ENCODE measurements at places on chromosomes 6 and 20.

DNA sequence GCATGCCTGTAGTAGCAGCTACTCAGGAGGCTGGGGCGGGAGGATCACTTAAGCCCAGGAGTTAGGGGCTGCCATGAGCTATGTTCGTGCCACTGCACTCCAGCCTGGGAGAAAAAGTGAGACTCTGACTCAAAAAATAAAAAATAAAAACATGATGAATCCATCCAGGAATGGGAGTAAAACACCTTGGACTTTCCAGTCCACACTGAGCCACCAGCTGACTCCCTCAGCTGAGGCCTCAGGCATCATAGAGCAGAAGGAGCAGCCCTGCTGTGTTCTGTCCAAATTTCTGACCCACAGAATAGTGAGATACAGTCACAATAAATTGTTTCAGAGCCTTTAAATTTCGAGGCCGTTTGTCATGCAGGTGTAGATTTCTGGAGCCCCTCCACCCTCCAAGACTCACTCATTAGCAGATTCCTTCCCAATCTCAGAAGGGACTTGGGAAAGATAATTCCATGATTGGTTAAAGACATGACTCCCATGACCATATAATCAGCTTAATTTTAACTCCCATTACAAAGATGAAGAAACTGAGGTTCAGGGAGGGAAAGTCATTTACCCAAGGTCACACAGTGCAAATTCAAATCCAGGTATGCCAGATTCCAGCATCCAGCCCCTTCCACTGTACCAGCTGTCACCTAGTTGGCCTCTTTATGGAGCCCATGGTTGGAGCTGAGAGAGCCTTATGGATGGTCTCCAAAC is 9.0 kb upstream of the MMP9 start:
- DNase-seq = peak; percentile 32

DNA sequence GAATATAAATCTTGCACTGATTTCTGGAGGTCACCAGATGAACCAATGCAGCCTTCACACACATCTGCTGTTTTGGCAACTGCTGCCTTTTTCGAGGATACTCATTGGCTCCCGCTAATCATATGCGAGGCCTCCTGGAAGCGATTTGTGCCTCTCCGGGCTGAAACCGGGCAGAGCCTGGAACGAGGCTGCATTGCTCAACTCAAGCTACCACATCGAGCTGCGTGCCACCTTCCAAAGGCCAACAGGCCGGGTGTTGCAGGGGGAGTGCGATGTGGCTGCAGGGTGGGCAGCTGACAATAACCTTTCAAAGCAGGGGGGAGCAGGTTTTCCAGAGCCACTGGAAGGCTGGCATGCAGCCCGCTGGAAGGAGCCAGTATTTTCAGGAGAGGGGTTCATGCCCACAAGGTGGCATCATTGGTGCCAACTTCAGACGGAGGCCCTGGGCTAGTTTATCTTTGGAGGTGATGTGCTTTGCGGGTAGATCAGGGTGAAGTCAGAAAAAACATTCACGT is 122.6 kb upstream of the IFNGR1 start:
- no peak for DNase-seq

GRCh38 chr20:39181490-39181889 is 219.3 kb downstream of the DHX35 start:
- no peak for DNase-seq

GRCh38 chr20:49448917-49449316 is 33.6 kb downstream of the KCNB1 start:
- no peak for DNase-seq

DNA sequence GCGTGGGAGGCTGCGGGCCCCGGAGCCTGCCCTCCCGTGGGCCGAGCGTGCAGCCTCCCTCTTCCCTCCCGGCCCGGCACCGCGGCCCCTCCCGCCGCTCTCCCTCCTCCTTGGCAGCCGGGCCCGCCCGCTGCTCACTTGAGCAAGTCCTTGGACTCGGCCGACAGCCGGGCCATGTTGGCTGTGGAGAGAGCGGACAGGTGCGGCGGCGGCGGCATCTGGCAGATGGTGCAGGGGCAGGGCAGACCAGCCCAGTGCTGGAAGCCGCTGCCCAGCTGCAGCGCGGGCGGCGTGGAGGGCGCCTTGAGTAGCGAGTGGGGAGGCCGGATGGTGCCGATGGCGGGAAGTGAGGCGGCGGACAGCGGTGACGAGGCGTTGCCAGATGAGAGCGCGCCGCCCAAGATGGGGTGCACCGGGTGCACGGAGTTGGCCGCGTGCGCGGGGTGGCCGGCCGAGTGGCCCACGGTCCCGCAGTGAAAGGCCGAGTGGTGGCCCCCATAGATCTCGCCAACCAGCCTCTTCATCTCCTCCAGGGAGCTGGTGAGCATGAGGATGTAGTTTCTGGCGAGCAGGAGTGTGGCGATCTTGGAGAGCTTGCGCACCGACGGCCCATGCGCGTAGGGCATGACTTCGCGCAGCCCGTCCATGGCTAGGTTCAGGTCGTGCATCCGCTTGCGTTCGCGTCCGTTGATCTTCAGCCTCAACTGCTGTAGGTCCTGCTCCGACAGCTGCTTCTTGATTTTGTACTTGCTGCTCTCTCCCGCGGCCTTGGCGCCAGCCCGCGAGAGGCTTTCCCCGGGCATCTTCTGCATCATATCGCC is 766 bp downstream of the OLIG3 start:
- DNase-seq = no peak

DNA sequence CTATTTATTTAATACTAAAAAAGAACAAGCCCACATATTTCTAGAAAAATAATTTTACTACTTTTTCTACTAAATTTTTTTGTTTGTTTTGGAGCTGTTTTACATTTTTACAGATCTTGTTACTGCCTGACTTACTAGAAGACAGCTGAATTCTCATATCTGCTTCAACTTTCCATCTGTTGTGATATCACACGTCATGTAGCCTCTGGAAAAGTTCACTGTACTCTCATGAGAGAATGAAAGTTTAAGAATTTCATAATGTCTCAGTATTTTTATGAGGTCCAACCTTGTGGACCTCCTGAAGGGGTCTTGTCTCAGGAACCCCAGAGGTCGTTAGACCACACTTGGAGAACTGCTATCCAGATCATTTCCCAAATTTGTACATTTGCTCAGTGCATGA is 81.7 kb upstream of the MTHFD1L start:
- DNase-seq = no peak

- DNase-seq = no peak
Observed at GRCh38 chr6:159977255-159977903, 8.5 kb downstream of the IGF2R start.

DNA sequence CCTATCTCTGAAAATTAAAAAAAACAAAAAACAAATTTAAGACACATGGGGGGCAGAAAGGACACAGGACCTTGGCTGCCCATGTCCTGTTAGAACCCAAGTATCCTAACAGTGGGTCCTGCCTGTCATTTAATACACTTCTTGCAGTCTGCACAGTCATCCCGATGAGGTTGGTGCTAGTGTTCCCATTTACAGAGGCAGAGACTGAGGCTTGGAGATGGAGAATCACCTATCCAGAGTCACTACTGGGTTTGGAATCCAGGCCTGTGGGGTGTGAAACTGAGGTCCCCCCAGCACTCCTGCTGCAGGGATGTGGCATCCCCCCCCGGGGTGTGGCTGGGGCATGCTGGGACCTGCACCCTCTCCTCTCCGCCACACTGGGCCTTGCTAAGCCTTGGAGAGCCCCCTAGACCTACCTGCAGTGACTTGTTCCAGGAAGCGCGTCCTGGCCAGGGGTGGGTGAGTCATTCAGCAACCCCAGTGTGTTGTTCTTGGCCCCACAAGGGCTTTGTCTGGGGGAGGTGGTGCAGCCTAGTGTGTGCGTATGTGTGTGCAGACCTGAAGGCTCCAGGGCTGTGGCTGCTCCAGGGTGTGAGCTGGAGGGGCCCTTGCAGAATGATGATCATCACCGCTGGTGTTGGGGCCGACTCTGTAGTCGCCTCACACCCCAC is 49.7 kb downstream of the BCAS4 start:
- peak; percentile 75 for DNase-seq

DNA sequence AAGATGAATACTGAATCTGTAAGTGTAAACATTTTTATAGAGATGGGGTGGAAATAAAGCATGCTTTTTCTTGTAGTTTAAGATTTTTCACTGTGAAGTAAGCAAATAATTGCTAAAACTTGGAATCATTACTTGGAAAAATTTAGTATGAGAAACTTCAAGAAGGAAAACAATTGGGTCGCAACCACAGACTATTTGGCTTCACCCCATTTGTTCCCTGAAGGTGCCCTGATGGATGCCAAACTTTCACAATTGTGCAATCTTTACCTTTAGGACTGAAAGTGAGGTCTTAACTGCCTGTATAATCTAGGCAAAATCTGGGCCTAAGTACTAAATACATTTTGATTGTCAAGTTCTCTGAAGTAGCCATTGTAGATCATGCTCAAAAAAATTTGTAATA is 330.1 kb downstream of the HDGFL1 start:
- DNase-seq = no peak

DNA sequence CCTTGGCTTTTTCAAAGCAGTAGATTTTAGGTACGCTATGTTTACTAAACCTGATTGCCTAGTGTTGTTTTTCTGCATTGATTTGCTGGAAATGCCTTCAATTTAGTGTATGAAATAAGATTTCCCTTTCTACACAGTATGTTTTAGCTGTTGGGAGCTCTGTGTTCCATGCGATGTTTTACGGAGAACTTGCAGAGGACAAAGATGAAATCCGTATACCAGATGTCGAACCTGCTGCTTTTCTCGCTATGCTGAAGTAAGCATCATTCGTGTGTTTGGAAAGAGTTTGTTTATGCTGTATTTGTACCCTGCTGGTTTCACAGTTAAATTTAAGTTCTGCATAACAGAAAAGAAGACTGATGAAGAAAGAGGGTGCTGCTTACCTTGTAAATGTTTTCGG is 1.9 kb downstream of the BTBD3 start:
- DNase-seq = no peak

- peak; percentile 49 for DNase-seq
Observed at GRCh38 chr20:23568320-23568970, at the start of gene CST9L. Gene CST9L, minus strand, starts transcription at chr20:23568484. Its CDS starts 34 bp downstream, at chr20:23568450.

- peak; percentile 88 for DNase-seq
Observed at GRCh38 chr20:38222231-38222922, 38.2 kb downstream of the KIAA1755 start.

- no peak for DNase-seq
Observed at GRCh38 chr6:82330171-82330804, 33.3 kb upstream of the TPBG start.

- DNase-seq = peak; percentile 64
Observed at GRCh38 chr20:13119583-13119982, 101.5 kb upstream of the ISM1 start.

GRCh38 chr6:50591135-50591534 is 122.2 kb upstream of the TFAP2D start:
- DNase-seq = peak; percentile 90

GRCh38 chr6:159620947-159621346 is 72.1 kb downstream of the SOD2 start:
- DNase-seq = no peak

GRCh38 chr6:63353286-63353630 is 33.5 kb upstream of the LGSN start:
- DNase-seq = no peak

- no peak for DNase-seq
Observed at GRCh38 chr6:83365931-83366330, 64.9 kb downstream of the ME1 start.

DNA sequence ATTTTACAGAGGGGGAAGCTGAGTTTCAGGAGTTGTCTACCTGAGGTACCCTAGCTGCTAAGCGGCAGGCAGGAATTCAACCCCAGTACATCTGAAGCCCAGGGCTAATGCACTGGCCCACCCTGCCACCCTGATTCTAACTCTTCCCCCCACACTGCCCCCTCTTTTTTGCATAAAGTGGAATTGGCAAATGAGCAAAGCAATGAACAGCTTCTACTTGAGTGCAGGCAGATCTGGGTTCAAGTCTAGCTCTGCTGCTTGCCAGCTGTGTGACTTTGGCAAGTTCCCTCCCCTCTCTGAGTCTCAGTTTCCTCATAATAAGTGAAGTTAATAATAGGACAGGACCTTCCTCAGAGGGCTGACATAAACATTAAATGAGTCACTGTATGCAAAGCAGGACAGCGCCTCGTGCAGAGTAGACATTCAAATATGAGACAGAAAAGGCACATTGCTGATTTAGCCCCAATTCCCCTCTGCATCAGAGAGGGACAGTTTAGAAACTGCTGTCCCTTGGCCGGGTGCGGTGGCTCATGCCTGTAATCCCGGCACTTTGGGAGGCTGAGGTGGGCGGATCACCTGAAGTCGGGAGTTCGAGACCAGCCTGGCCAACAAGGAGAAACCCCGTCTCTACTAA is 4.7 kb downstream of the ADA start:
- DNase-seq = no peak

DNA sequence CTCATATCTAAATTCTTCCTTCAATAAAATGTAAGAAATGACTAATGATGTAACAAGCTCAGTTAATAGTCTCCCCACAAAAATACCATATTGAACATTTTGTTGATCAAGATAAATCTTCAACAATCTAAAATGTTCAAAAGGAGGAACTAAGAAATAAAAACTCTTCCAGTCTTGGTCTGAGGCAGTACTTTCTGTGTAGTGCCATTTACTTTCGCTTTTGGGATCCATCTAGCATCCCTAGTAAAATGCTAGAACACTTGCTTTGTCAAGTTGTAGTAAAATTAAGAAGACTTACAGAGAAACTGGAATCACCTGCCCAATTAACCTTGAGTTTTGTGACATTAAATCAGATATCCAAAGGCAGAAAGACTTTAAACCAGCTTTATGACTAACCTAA is 246.4 kb downstream of the KHDRBS2 start:
- no peak for DNase-seq

DNA sequence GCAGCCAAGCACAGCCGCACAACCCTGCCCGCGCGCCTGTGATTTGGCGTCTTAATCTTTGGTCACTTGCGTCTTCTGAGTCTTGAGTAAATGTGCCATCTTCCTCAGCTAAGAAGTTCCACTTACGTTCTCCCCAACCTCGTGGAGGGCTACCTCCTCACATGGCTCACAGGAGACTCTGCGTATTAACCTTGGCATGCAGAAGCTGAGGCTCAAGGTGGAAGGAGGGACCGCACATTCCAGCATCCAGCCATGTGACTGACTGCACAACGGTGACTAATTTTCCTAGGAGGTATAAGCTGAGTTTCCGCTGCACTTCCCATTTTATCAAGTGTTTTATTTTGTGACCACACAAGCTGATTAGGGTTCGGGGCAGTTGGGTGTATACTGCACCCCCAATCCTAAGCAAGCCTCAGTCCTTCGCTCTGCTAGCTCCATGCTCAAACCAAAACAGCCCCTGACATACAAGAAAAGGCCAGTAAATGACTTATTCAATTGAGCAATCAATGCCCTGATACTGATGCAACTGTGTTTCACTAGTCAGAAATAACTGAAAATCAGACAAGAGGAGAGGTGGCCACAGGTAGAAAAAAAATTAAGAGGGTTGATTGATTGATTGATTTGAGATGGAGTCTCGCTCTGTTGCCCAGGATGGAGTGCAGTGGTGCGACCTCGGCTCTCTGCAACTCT is 7.0 kb downstream of the BEND3 start:
- DNase-seq = peak; percentile 68

DNA sequence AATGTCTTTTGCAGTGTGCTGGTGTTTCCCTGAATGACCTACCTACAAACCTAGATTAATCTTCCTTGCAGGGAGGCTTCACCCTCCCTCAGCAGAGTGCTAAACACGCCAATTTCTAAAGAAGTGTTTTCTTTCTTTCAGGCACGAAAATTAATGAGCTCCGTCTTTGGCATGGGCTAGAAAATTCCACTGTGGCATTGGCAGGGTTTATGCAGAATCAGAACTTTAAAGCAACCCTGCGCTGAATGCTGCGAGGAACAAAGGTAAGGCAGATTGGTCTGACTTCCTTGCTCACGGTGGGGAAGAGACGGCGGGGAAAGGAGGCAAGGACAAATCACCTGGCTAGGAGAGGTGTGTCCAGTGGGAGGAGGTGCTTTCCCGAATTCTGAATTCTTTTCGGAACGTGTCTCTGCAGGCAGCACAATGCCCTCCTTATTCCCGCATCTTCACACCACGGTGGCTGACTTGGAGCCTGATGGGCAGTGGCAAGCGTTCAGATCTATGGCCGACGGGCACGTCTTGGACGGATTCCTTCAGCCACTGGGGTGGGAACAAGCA is 6.2 kb upstream of the BANF2 start:
- peak; percentile 32 for DNase-seq
